Thyroid gland (tissue), 4 donors: ENCODE measurements at places on chromosomes 5 and 9. TPM values are rescaled to one million over a fixed set of nuclear protein-coding genes. Genes with fewer than 3 reads are reported as not detected.

The FABP6 gene
- not detected for total RNA-seq

The CMYA5 gene
- total RNA-seq, result 15.9 TPM

The ABO gene
- total RNA-seq, result 23.0 TPM

The SYK gene
- 50.7 TPM for total RNA-seq

The DDX4 gene
- total RNA-seq, result 0.27 TPM

The PALM2AKAP2 gene
- total RNA-seq, result 14.1 TPM

The MCIDAS gene
- 2.5 TPM for total RNA-seq

The ANKRD55 gene
- 0.94 TPM for total RNA-seq

The BARHL1 gene
- total RNA-seq, result not detected

The ZNF879 gene
- 6.6 TPM for total RNA-seq

DNA sequence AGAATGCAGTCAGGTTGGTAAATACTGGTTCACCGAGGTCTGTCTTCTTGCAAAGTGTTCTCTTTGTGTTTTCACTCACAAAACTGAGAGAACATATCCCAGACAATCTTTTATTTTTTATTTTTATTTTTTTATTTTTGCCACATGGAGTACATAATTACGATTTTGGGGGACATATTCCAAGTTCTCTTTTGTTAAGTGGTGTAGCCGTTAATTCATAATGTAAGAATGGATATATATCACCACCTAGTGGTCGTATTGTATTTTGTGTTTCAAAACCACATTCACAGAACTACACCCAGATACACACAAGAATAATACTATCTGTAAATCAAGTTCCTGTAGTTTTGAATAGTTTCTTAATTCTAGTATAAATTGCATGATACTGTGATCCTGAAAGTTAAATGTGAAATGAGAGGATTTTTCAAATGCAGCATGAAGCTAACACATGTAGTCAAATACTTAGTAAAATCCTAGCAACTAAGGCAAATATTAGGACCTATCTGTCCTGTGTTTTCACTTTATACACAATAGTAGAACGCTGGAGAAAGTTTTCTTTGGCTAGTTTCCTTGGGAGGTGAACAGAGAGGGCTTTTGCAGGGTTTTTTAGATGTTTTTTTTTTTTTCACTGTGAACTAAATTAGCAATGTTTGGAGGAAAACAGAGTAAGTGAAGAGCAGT, 92.7 kb downstream of the VCAN start:
- no peak for DNase-seq

DNA sequence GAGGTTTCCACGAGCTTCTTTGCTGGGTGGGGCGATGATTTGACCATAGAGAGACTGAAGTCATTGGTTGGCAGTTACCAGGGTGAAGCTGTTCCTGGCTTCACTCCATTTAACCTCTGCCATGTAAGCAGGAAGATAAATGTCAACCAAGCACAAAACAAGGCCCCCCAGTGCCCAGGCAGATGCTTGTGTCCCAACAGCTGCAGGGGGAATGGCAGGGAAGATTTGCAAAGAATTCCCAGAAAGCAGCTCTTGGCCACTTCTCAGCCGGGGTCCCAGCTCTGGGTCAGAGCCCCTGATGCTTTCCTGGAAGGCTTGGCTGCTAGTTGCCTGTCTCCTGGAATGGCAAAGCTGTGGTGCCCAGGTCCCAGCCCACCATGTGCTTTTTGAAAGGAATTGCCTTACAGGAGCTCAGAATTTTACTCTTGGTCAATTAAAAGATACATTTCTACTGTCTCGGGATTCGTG, 383.4 kb downstream of the ENC1 start:
- no peak for DNase-seq

- DNase-seq, result no peak
These were observed 28.4 kb downstream of the CSF1R start for GRCh38 chr5:150057996-150058395.

GRCh38 chr5:134626369-134627014, 6.1 kb downstream of the SAR1B start:
- no peak for DNase-seq

GRCh38 chr5:1541702-1542400, 18.1 kb upstream of the LPCAT1 start:
- no peak for DNase-seq

DNA sequence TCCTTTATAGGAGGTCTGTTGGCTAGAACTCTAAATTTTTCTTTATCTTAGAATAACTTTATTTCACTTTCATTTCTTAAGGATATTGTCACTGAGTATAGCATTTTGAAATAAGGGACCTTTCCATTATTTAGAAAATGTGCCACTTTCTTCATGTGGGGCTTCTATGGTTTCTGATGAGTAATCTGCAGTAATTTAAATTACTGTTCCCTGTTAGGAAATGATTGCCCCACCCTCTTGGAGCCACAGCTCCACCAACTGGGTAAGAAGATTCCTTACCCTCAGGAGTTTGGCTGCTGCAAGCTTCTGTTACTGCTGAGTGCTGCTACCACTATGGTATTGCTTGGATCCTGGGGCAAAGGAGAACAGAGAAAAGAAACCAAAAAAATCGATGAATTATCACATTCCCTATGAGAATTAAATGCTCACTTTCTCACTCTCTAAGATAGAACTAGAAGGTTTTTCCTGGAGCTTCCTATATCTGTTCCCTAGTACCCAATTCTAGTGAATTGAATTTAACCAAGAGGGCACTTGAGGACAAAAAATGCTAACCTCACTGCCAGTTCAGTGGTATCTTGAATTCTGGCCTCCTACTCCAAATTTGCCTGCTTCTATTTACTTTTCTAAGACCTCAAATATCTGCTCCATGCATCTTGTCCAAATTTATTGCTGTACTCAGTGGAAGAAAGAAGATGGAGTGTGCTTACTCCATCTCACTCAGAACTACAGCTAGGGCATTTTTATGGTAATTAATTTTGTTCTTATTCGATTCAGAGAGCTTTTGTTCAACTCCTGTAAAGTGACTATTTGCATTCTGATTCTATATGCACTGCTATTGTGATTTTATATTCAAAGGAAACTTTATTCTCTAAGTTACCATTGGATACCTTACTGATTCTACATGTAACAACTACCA, 2111.3 kb downstream of the MAT2B start:
- DNase-seq, result no peak

- DNase-seq, result peak; percentile 38
These were observed 346.3 kb downstream of the ENC1 start for GRCh38 chr5:74294231-74294705.

GRCh38 chr5:88634014-88634413, 249.0 kb downstream of the MEF2C start:
- no peak for DNase-seq

GRCh38 chr5:111447822-111448221, 64.5 kb downstream of the STARD4 start:
- DNase-seq, result no peak

GRCh38 chr9:75953218-75953617, 62.7 kb downstream of the PCSK5 start:
- DNase-seq, result no peak

- DNase-seq, result no peak
These were observed 19.6 kb downstream of the PRUNE2 start for GRCh38 chr9:76886318-76886717.

GRCh38 chr9:86369810-86370209, 15.6 kb upstream of the TUT7 start:
- no peak for DNase-seq

GRCh38 chr5:122846051-122846550, 688 bp downstream of the SNX24 start:
- peak; percentile 20 for DNase-seq

DNA sequence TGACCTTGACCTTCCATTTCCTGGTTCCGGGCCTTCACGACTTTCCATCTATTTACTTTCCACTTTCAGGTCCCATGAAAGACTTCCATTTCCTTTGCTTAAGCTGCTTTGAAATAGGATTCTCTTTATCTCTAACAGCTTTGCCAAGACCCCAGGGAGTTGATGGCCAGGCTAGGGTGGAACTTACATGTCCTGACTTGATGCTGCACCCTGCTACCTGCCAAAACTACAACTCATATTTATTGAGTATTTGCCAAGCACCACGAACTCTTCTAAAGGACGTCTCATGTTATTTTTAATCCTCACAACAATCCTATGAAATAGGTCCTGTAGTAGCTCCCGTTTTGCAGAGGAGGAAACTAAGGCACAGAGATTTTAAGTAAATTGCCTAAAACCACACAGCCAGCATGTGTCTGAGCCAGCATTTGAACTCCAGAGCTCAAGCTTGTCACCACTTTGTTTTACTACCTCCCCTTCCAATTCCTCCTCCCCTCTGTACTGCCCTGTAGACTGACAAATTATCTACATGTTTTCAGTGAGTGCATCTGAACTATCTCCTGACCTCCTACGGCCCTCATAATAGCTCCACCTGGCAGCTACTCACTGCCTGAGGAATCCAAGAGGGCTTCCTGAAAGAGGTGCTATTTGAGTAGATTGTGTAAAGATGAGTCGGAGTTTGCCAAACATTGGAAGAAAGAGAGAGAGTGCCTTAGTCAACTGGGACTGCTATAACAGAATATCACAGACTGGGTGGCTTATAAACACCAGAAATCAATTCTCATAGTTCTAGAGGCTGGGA, 38.4 kb upstream of the SMIM23 start:
- DNase-seq, result no peak

DNA sequence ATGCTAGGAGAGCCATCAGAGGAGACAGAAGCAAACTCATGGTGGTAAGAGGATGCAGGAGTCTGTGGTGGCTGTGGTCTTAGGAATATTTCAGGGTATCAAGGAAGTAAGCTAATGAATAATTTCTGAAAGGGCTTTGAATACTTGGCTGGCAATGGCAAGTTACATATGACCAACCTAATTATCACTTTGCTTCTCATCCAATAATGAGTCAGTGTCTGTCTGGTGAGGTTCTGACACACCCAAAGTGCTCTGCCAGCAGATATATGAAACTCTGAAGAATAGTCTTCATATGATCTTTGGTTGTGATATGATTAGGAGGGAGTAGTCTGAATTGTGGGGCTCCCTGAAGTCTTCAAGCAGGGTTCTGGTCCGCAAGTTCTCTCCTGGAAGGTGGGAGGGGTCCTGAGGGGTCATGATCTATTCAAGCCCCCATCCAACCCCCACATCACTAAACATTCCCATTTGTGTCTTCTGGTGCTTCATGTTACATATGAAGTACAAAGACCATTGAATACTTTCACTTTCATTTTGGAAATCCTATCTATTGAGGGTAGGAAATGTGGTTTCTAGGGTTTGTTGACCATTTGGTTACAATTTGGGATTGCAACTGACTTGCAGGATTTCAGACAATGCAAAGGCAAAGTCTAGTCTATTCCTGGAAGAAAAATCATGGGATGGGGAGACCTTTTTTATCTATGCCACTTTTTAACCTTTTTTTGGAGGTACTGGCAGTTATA, 199.9 kb upstream of the CDKN2B start:
- no peak for DNase-seq

DNA sequence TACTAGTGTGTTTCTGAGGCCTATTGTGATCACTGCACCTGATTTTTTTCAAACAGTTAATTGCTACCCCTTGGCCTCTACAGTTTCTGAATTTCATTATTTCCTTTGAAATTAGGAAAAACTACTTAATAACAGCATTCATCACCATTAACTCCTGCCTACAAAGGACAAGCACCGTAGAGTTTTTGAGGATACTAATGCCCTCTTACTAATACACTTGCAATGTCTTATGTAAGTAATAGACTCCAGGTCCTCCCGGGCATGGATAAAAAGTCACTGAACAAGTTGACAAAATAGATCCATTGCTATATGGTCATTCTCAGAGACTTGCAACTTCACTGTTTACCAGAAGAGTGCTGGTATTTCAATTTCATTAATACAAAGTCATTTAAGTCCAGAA, 1172.5 kb downstream of the CDH12 start:
- no peak for DNase-seq

DNA sequence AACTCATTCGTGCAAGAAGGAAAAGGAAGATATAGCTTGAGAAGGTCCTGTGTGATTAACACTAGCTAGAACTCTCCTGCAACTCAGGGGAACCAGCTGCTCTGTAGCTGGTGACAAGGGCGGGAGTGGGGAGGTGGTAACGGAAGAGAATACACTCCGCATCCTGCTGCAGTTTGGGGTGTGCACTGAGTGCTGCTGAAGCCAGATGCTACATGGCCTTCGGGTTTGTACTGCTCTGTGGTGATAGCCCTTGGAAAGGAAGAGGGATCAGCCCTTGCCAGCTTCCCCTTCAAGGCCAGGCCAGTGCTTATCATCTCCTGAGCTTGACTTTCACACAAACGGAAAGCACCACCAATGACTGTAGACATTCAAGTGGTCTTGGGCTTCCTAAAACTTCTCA, 34.3 kb downstream of the FRMD3 start:
- no peak for DNase-seq

DNA sequence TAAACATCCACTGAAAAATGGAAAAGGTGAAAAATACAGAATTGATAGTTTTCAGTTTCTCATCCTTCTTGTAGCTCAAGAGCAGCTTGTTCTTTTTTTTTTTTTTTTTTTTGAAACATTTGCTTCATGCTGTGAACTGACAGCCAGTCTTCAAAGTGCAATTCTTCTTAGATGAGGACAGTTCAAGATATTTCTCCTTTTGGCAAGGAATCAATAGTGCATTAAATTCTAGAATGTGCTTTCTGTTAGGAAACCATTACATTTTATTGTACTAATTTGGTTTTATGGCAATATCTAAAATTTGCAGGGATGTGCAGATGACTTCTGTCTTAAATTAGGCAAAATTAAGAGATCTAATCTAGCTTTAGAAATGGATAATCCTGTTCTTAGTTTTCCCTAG, 969.3 kb upstream of the ACO1 start:
- DNase-seq, result no peak

GRCh38 chr9:127809540-127810377, 7.1 kb downstream of the FPGS start:
- DNase-seq, result no peak

DNA sequence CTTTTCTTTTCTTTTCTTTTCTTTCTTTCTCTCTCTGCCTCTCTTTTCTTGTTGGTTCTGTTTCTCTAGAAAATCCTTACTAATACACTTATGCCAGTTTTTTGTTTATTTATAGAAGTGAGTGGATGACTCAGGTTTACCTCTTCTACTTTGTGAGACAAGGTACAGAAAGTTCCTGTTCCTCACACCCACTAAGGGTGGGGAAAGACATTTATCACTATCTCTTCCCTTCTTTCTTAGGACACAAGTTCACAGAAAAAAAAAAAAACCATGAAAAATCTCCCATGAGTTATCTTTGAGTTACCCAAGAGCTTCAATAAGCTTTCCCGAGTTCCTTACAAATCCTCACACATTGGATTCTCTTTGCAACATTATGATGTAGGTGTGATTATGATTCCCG, 60.9 kb upstream of the CD180 start:
- DNase-seq, result no peak

GRCh38 chr9:28082671-28083070, 509.4 kb upstream of the C9orf72 start:
- no peak for DNase-seq

DNA sequence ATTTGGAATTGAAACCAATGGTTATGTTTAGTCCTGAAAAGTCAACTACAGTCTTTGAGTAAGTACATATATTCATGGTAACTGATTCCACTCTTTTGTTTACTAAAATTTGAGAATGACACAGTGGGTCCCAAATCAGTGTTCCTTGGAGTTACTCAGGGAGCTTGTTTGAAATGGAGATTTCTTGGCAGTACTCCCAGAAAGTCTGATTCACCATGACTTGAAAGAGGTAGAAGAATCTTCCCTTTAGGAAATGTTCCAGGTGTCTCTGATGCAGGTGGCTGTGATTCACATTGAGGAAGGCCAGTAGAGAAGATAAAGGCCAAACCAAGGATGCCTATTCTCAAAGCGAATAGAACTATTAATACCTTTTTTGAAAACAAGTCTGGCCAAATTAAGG, 1078.3 kb downstream of the CDH12 start:
- DNase-seq, result no peak
